Bronchial epithelial cell (primary cell): ENCODE measurements at places on chromosomes 3 and 15.
A peak's percentile ranks its signal among the peaks of the same experiment; 100 is the strongest.

DNA sequence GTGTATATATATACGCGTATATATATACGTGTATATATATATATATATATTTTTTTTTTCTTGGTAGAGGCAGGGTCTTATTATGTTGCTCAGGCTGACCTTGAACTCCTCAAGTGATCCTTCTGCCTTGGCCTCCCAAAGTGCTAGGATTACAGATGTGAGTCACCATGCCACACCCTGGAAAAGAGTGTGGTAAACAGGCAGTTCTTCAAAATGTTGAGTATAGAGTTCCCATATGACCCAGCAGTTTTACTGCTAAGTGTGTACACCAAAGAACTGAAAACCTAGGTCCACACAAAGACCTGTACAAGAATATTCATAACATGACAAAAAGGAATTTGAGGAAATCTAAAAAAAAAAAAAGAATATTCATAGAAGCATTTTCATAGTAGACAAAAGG, 71.8 kb upstream of the GCNT3 start:
- peak; percentile 42 for DNase-seq

DNA sequence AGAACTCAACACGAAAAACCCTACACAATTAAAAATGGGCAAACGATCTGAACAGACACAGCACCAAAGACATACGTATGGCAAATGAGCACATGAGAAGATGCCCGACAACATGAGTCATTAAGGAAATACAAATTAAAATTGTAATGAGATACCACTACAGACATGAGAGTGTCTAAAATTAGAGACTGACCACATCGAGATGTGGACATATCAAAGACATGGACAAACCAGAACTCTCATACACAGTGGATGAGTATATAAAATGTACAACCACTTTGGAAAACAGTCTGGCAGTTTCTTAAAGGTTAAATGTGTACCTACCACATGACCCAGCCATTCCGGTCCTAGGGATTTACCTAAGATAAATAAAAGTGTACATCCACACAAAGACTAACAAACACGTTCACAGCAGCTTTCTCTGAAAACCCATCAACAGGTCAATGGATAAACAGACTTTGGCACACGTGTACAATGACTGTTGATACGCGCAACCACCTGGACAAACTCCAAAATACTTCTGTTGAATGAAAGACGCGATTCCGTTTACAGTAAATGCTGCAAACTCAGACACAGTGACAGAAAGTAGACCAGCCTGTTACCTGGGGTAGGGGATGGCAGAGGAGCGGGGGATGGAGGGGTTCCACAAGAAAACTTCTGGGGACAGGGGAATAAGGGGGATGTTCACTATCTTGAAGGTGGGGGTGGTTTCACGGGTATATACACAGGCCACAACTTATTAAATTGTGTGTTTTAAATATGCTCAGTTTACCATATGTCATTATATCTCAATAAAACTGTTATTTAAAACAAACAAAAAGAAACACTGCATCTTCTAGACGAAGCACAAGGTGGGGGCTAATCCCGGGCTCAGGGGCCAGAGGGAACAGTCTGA, 2.1 kb downstream of the TNK2 start:
- peak; percentile 84 for DNase-seq

DNA sequence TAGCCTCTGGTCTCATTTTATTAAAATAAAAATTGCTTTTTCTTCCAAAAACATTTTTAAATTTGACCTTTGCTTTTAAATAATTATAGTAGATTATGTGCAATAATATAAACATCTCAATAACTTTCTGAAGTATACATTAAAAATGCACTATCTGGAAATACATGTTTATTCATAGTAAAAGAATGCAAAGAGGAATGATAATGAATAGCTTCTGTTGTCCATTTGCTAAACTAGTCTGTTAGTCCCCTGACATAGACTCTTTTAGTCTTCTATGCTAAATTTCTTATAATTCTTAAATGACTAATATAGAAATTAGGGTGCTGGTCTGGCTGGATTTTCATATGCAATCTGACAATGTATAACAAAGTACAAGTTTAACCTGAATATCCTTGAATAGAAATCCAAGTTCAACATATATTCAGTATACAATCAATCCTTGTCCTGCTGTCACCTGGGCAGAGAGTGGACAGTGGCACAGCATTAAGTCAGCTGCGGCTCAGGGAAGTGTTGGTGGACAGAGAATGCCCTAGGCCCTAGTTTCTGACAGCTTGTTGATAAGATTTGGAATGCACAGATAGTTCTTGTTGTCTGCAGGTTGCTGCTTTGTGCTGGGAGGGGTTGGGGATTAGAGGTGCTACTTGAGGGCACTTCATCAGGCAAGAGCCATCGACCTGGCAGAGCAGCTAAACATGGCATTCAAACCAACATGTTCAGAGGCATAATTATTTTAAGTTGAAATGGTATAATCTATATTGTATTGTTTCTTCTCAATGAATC, 161.7 kb downstream of the MBNL1 start:
- DNase-seq, result no peak

DNA sequence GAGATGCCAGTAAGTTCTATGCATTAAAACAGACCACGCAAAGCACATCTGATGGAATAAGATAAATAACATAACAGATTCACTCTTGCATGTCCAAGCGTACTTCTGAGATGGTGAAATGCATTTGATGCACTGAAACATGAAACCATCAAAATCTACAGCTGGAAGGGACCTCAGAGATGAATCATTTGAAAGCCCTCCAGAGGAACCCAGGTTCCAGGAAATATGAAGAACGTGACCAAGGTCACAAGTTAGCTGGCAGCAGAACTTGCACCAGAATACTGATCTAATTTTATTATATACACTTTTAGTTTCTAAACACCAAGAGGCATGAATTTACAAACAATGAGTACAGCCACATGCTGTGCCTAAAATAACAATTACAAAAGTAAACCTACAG, 957.1 kb downstream of the FHIT start:
- DNase-seq, result peak; percentile 3

DNA sequence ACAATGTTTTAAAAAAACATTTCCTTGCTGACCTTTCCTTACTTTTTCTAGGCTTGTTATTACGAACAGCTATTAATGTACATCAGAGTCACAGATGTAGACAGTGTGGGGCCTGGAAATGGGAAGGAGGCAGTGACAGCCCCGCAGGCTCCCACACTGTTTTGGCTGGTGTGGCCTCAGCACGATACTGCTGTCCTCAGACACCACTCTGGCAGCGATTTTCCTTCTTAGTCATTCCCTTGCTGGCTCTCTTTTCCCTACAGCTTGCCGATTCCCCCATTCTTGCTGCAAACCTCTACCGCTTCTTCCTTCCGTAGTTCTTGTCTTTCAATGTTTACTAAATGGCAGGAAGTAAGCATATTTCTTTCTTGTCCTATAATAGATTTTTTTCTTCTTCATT, 113.1 kb downstream of the ABI3BP start:
- no peak for DNase-seq

GRCh38 chr3:36591959-36592358, 172.4 kb downstream of the DCLK3 start:
- DNase-seq, result peak; percentile 42

GRCh38 chr3:23805210-23805632, 534 bp upstream of the UBE2E1 start:
- no peak for DNase-seq

- DNase-seq, result peak; percentile 65
Measured at GRCh38 chr3:17678116-17678741, 64.2 kb downstream of the TBC1D5 start.

- DNase-seq, result peak; percentile 78
Measured at GRCh38 chr3:125317761-125318160, 57.4 kb downstream of the ZNF148 start.

GRCh38 chr15:92553317-92553716, 102.3 kb downstream of the FAM174B start:
- DNase-seq, result no peak

DNA sequence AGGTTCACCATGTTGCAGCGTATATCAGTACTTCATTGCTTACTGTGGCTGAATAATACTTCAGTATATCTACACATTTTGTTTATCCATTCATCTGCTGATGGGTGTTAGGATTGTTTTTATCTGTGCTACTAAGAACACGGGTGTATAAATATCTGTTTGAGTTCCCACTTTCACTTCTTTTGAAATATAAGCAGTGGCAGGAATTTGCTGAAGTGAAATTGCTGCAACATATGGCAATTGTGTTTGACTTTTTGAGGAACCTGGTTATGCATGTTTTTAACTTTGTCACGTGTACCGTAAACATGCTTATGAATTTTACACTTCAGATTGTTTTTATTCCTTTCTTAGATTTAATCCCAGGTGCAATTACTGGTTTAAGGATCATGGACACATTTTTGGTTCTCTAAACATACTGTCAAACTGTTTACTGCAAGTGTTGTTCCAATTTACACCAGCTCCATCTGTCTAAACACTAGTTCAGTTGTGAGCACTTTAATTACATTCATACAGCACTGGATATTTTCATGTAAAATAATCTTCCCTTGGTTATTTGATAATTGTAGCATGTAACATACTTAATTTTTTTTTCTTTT, 23.1 kb downstream of the TRAK1 start:
- no peak for DNase-seq

- no peak for DNase-seq
Measured at GRCh38 chr3:185063431-185063830, 89.4 kb downstream of the C3orf70 start.

DNA sequence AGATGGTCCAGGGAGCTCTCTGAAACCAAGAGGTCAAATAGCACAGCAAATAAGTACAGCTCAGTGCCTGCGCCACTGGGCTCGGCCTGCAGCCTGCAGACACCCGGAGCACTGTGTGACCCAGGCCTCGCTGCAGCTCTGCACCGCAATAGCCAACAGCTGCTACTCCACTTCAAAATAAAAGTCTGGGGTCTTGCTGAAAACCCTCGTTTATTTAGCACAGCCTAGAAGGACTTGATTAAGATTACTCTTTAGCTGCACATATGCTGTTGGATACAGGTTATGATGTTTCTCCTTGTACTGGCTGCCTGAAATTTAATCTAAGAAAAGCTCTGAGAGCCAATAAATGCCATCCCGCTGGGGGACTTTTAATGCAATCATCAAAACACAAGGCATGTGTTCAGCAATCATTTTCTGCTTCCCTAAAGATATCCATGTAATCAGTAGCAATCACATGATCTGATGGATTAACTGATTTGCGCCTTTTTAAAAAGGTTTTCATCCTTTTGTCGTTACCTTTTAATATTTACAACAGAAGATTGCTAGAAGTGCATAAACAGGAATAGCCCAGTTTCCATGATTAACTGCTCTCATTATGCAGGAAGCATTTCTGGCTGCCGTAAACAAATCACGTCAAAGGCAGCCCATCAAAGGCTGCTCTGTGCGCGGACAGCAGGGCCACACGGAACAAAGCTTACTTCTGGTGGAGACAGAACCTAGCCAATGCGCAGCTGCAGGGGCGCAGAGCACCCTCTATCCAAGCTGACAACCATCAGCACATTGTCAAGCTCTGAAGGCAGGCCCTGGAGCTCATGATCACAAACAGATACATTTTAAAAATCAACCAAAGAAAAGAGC, 58.8 kb downstream of the CLASP2 start:
- peak; percentile 47 for DNase-seq

- no peak for DNase-seq
Measured at GRCh38 chr15:75172284-75172820, 29.3 kb upstream of the C15orf39 start.

GRCh38 chr3:58408906-58409305, 24.7 kb downstream of the PDHB start:
- no peak for DNase-seq

DNA sequence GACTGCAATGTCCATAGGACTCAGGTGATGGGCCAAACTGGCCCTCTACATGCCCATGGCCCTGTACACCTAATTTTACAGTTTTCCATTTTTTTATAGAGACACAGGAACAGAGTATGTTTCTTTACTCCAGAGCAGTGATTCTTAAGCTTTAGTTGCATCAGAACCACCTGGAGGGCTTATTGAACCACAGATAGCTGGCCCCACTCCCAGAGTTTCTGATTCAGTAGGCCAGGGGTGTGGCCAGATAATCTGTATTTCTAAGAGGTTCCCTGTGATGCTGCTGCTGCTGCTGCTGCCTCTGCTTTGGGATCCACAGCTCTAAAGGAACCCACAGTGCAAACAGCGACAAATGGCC, 5.1 kb downstream of the RBP1 start:
- peak; percentile 93 for DNase-seq

DNA sequence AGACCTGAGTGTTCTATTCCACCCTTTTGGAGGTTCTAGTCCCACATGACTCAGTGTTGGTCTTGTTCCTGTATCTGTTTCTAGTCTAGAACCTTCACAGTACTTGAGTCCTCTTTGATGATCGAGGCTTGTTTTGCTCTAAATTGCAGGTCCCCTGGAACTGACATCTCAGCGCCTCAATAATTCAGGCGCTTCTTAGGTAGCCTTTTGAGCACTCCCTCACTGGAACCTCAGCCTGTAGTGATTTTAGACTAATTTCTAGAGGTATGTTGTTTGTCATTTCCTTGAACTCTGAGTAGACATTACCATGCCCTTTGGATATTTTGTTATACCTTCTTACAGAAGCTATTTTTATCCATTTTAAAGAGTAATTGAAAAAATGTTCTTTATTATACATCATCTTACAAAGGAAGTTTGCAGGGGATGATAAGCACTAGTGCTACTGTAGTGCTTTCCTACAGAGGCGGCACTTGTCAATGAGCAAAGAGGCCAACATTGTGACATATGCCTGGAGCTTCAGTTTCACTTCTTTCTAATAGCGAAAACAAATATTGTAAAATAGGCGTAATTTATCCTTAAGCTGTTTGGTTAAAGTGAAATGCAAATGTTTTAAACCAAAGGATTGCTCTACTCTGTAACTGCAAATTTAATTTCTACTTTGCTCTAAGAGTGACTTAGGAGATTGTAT, 75.7 kb downstream of the EFL1 start:
- DNase-seq, result no peak

GRCh38 chr15:90055182-90055581, 47.1 kb downstream of the IDH2 start:
- DNase-seq, result no peak

- peak; percentile 94 for DNase-seq
Measured at GRCh38 chr3:32421991-32422859, 30.6 kb downstream of the CMTM7 start.

GRCh38 chr3:31011380-31011779, 116.9 kb upstream of the GADL1 start:
- no peak for DNase-seq

- peak; percentile 79 for DNase-seq
Measured at GRCh38 chr3:98359993-98360675, 6.5 kb downstream of the OR5K4 start.

GRCh38 chr3:127800508-127800907, 21.8 kb downstream of the MGLL start:
- DNase-seq, result peak; percentile 53

DNA sequence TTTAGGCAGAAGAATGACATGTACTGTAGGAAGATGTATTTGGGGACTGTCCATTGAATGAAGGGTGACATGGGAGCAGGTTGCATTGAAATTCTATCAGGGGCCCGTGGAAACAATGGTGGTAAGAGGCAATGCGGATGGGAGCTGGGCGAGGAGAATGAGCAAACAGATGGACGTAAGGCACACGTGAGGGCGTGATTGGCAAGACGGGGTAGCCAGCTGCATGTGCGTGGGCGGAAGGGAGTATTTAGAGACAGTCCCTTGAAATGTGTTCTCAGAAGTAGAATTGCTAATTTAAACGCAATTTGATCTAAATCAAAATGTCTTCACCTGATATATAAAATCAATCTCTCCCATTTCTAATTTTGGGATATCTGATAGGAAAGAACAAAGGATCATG, 62.3 kb downstream of the MEX3B start:
- DNase-seq, result no peak

- no peak for DNase-seq
Measured at GRCh38 chr3:43692971-43693370, 2.2 kb downstream of the ABHD5 start.

GRCh38 chr15:81930582-81931369, 115.0 kb downstream of the MEX3B start:
- DNase-seq, result no peak
